Cardiac muscle cell (in vitro differentiated cells and primary cell): ENCODE measurements at places on chromosomes 11 and 22.

GRCh38 chr11:34432822-34433221, 5.9 kb upstream of the CAT start:
- no peak overlapping the region for H3K4me3 ChIP-seq
- no peaks in the 10 kb centered on the region for H3K4me1 ChIP-seq
- no peaks in the 10 kb centered on the region for H3K36me3 ChIP-seq
- no peaks in the 10 kb centered on the region for H3K27me3 ChIP-seq

DNA sequence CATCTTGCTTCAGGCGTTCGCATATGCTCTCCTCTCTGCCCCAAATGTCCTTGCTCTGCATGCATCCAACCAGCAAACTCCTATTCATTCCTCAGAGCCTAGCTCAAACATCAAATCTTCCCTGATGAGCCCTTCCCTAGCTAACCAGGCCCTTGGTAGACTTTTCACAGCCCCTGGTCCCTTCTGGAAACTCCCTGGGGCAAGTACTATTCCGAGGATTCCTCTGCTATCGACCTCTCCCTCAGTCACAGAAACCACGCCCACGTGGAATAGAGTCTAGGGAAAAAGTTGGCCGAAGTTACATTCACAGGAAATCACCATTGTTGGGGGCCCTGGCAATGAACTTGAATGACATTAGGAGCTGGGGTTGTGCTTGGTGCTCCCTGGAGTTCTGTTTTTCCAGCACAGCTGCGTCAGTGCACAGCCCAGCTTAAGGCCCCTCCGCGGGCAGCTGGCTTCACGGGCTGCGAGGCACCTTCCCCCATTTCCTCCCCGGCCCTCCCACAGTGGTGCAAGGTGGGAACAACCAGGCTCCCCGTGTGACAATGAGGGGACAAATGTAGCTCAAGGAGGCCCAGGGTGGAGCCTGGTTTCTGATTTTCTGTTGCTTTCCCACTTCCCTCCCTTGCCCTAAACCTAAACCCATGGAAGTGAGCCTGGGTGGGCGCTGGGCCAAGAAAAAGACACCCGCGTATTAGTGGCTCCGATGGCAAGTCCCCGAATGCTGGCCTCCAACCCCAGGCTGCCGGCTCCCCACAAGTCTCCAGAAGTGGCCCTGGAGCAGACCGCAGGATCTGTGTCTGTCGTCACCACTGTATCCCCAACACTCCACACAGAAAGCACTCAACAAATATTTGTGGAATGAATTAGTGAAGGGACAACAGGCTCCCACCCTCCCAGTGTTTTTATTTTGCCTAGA, 4.3 kb upstream of the ATP5MGL start:
- peaks cover 55% of the 10 kb centered on the region for H3K4me1 ChIP-seq
- H3K36me3 ChIP-seq: no peaks in the 10 kb centered on the region
- peak overlapping the region; percentile 84 for H3K27ac ChIP-seq
- no peak for DNase-seq

- no peak overlapping the region for H3K27ac ChIP-seq
- H3K4me3 ChIP-seq: no peak overlapping the region
- H3K4me1 ChIP-seq: no peaks in the 10 kb centered on the region
- no peak for DNase-seq
- H3K27me3 ChIP-seq: no peaks in the 10 kb centered on the region
Observed at GRCh38 chr22:27372969-27373670, 428.4 kb downstream of the MN1 start.

DNA sequence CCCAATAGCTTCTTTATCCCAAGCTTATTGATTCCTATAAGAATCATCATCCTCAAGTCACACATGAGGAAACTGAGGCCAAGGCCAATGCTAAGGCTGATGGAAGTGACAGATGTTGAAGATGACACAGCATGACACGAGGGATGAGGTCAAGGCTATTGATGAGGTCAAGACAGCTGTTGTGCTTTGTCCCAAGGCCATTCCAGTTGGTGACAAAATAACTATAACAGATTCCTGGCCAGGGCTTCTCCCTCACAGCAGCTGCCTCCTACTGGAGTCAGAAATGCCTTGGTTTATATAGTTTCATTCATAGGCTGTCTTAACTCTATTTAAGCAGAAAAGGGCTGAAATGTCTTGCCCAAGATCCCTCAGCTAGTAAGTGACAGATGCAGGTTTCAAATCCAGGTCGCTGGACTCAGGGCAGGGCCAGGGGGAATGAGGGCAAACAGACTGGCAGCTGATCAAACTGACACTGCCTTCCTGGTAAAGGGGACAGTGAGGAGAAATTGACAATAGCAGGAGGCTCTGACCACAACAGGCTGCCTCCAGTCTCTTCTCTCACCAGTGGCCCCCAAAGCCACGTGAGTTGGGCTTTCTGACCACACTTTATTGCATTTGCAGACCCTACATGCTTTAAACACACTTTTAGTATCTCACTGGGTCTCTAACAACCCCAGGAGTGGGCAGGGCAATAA, 16.5 kb downstream of the MIF start:
- H3K27ac ChIP-seq: no peak overlapping the region
- H3K4me1 ChIP-seq: no peaks in the 10 kb centered on the region
- no peak overlapping the region for H3K4me3 ChIP-seq
- no peak for DNase-seq

DNA sequence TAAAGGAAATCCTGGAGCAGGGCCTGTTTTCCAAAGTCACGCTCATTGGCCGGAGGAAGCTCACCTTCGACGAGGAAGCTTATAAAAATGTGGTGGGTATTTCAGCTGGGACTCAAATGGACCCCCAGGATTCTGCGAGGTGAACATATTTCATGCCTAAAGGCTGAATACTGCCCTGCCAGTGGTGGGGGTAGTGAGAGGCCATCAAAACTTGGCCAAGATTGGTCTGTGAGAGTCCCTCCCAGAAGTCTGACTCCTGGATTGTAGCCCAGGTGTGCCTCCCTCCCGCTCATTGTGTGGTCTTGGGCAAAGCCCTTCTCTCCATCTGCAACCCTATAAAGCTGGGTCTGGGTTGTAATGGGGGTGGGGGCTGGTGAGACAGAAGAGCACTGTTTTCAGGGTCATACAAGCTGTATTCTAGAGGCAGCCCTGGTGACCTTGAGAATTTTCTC, 853 bp downstream of the HTATIP2 start:
- H3K27ac ChIP-seq: no peak overlapping the region
- H3K4me1 ChIP-seq: no peaks in the 10 kb centered on the region
- DNase-seq: no peak
- H3K27me3 ChIP-seq: peaks cover 19% of the 10 kb centered on the region

DNA sequence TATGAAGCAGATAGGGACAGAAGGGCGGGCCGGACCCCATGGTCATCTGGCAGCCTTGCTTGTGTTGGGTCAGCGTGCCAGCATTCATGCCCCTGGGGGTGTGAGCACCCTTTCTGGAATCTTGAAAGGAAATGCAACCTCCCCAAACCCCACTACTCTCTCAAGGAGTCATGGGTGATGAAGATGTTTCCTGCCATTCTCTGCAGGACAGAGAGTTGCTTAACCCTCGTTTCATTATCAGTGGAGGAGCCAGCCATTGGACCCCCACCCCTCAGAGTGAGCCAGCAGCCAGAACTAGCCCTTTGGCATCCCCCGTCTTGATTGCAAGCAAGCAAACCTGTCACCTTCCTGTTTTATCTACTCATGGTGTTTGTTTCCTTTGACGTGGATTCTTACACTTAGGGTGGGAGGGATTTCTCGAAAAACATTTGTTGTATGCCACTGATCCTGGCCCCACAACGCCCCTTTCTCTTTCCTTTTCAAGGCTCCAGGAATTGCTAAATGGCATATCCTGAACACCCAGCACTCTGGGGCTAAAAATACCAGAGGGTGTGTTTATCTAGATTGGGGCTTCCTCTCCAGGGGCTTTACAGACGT, 258.3 kb downstream of the ETS1 start:
- peaks cover 62% of the 10 kb centered on the region for H3K4me1 ChIP-seq
- H3K27me3 ChIP-seq: no peaks in the 10 kb centered on the region
- H3K27ac ChIP-seq: peak overlapping the region; percentile 73
- no peak overlapping the region for H3K4me3 ChIP-seq
- no peaks in the 10 kb centered on the region for H3K36me3 ChIP-seq
